CD8-positive, alpha-beta T cell (primary cell): ENCODE measurements at places on chromosomes 4 and X.
A peak's percentile ranks its signal among the peaks of the same experiment; 100 is the strongest.

DNA sequence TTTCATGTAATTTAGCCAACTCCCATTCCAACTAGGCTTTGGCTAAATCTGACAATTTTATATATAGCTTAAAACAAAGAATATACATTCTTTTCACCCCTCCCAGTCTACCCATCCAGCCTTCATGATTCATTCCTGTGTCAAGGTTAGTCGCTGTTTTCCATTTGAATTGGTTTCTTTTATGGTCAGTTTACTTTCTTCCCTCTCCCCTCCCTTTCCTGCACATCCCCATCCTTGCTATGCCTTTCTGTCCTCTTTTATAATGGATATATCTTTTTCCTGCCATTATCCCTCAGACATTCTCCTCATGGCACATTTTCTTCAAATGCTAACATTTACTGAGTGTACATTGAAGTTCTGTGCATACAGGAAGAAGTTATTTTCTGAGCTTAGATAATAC lies 4.7 kb downstream of the ZXDB start:
- DNase-seq: no peak

GRCh38 chr4:80532674-80533333 lies 197.3 kb downstream of the CFAP299 start:
- no peak for DNase-seq

- no peak for DNase-seq
These were observed 128.5 kb downstream of the PPA2 start for GRCh38 chr4:105345358-105345757.

- DNase-seq: no peak
These were observed 363.9 kb downstream of the KLHL13 start for GRCh38 chrX:117752745-117753144.

- DNase-seq: no peak
These were observed 39.4 kb downstream of the ANTXR2 start for GRCh38 chr4:80033581-80033980.

- DNase-seq: no peak
These were observed 144.8 kb downstream of the SPATA18 start for GRCh38 chr4:52195869-52196268.

DNA sequence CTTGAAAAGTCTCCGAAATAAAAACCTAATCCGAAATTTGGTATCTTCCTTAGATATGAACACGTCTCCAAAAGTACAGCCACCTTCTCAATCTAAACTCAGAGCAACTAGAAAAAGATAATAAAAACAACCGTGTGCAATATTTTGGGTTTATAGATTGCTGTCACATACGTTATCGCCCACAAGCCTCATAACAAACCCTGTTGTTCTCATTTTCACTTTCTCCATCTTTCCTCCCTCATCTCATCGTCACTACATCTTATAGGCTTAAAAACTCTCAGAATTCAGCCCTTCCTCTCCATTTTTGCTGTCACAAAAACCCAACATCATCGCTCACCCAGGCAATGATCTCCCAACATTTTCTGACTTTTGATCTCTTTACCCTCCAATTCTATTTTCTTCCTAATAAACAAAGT lies 448 bp upstream of the SCFD2 start:
- no peak for DNase-seq

GRCh38 chr4:25890571-25891485 lies 23.2 kb upstream of the SMIM20 start:
- no peak for DNase-seq

- DNase-seq: no peak
These were observed 54.8 kb upstream of the RBMXL3 start for GRCh38 chrX:115134382-115134781.

- DNase-seq: no peak
These were observed 34.1 kb downstream of the GPAT3 start for GRCh38 chr4:83569987-83570386.

DNA sequence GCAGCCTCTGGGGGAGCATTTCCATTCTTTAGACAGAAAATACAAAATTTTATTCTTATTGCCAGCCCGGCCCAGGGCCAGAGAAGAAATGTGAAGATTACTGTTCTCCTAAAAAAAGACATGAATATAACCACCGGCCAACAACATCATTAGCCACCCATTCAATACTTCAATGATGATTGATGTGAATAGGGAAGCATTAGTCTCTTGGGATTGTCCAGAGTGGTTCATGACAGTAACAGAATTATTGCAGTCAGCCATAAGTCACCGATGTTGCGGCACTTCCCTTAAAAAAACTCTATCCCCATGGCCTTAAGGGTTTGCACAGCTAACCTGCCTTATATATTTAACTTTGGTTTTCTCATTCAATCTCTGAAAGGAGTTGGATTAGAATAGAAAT lies 418.7 kb downstream of the CENPC start:
- no peak for DNase-seq

DNA sequence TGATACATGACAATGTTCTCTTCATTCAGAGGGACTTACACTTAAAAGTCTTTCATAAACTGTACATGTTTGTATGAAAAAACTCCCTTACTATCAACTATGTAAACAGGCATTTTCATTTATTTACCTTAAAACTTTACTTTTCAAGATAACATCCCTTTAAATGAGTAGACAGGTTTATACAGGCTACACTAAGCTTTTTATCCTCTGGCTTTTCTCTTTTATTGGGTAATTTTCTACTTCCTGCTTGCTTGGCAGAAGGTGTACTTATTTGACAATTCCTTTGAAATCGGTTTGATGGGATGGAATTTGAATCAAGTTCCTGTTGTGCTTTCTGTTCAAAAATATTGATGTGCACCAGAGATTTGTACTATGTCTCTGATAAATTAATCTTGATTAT lies 81.4 kb downstream of the PTPN13 start:
- DNase-seq: no peak

GRCh38 chrX:133294126-133294525 lies 76.0 kb upstream of the TFDP3 start:
- no peak for DNase-seq

DNA sequence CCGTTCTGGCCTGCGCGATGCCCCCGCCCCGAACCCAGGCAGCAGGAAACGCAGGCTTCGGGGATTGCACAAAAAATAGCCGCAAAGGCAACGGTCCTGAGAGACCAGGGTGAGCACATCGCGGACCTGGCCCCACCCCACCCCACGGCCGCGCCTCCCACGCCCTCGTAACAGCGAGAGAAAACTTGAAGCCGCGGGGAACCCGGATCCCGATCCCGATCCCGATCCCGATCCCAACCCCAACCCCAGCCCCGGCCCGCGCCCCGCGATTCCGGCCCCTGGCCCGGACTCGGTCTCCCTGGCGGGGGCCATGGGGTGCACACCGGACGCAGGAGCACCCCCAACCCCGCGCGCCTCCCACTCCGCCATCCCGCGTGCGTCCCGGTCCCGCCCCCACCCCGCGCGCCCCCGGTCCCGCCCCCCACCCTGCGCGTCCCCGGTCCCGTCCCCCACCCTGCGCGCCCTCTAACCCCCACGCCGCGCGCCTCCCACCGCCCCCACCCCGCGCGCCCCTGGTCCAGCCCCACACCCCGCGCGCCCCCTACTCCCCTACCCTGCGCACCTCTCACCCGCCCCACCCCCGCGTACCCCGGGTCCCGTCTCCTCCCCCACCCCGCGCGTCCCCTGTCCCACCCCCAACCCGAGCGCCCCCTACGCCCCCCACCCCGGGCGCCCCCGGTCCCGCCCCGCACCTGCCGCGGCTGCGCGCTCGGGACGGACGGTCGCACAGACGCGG lies 29.0 kb downstream of the NOP14 start:
- peak; percentile 70 for DNase-seq
